ENCODE measurements at places on chromosomes 1 and 21.

DNA sequence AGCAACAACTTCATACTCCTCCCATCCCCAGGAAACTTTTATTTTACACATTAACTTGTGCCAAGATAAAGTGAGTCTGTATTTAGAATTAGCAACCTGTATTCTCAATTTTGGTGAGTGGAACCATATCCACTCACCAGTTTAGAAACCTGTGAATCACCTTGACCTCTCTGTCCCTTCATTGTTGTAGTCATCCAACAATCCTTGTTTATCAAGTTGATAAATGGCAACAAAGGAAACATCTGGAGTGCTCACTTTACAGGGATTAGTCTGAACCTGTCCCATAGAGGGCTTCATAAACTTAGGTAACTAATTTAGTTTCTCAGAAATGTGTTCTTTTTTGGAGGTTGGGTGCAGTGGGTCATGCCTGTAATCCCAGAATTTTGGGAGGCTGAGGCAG is 3.9 kb upstream of the CLSPN start:
- no peak for DNase-seq

GRCh38 chr1:31930836-31931592 is 7.2 kb downstream of the PTP4A2 start:
- no peak for DNase-seq

DNA sequence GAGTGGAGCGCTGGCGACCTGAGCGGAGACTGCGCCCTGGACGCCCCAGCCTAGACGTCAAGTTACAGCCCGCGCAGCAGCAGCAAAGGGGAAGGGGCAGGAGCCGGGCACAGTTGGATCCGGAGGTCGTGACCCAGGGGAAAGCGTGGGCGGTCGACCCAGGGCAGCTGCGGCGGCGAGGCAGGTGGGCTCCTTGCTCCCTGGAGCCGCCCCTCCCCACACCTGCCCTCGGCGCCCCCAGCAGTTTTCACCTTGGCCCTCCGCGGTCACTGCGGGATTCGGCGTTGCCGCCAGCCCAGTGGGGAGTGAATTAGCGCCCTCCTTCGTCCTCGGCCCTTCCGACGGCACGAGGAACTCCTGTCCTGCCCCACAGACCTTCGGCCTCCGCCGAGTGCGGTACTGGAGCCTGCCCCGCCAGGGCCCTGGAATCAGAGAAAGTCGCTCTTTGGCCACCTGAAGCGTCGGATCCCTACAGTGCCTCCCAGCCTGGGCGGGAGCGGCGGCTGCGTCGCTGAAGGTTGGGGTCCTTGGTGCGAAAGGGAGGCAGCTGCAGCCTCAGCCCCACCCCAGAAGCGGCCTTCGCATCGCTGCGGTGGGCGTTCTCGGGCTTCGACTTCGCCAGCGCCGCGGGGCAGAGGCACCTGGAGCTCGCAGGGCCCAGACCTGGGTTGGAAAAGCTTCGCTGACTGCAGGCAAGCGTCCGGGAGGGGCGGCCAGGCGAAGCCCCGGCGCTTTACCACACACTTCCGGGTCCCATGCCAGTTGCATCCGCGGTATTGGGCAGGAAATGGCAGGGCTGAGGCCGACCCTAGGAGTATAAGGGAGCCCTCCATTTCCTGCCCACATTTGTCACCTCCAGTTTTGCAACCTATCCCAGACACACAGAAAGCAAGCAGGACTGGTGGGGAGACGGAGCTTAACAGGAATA is 4.2 kb downstream of the TFAP2E start:
- no peak for DNase-seq

DNA sequence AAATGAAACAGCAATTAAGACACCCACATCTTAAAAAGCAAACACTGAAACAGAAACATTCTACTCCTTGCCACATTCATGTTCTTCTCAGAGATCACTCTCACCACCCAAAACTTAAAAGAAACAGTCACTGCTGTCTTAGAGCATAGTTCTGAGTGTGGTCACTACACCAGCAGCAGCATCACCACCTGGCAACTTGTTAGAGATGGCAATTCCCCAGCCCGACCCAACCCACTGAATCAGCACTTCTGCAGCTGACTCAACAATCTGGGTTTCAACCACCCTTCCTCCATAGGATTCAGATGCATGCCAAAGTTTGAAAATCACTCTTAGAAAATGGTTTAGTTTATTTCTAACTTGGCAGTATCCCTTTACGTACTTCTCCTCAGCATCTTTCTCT is 126.1 kb downstream of the CDC42BPA start:
- peak; percentile 96 for DNase-seq

DNA sequence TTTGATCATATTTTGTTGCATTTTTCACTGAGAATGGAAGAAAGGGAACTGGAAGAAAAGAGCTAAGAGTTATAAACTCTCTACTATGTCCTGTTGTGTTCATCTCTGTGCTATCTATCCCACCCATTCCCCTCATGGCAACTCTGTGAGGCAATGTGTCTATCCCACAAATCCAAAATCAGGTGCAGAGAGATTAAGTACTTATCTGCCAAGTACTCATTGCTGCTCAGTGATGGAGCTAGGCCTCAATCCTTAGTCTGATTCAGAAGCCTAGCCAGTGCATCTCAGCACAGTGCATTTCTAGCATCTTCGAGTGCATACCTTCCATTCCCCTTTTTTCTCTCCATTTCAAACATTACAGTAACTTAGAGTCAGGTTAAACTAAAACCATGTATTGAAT is 270.6 kb downstream of the TPR start:
- no peak for DNase-seq

- DNase-seq, result no peak
These were observed 15.8 kb upstream of the C8A start for GRCh38 chr1:56838759-56839158.

DNA sequence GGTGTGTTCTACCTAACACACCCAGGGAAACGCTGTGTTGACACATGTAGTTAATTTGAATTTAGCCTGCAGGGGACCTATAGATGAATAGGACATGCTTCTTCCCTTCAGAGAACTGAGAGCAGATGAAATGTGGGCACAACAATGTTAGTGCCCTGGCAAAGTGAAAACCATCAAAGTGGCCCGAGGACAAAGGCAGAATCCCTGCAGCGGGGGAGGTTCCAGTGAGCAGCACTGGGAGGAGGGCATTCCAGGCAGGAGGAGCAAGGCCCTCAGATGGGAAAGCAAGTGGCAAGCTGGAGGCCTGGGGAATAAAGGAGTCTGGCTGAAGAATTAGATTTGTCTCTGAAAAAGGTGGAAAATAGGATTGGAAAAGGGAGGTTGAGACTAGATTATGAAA is 37.2 kb downstream of the C1orf94 start:
- DNase-seq, result no peak

- no peak for DNase-seq
These were observed 102.5 kb downstream of the LAMC2 start for GRCh38 chr1:183288583-183288982.

- peak; percentile 99 for DNase-seq
These were observed 276.0 kb downstream of the TM2D1 start for GRCh38 chr1:61448914-61449313.

GRCh38 chr1:222455188-222455879 is 92.6 kb downstream of the HHIPL2 start:
- peak; percentile 90 for DNase-seq

- no peak for DNase-seq
These were observed 25.1 kb downstream of the LRRC3 start for GRCh38 chr21:44480200-44481053.

GRCh38 chr1:234123867-234124266 is 219.4 kb downstream of the SLC35F3 start:
- DNase-seq, result no peak

GRCh38 chr1:240487493-240487892 is 124.5 kb downstream of the GREM2 start:
- DNase-seq, result no peak

- DNase-seq, result peak; percentile 38
These were observed 593.1 kb downstream of the NUF2 start for GRCh38 chr1:163914785-163915413.

DNA sequence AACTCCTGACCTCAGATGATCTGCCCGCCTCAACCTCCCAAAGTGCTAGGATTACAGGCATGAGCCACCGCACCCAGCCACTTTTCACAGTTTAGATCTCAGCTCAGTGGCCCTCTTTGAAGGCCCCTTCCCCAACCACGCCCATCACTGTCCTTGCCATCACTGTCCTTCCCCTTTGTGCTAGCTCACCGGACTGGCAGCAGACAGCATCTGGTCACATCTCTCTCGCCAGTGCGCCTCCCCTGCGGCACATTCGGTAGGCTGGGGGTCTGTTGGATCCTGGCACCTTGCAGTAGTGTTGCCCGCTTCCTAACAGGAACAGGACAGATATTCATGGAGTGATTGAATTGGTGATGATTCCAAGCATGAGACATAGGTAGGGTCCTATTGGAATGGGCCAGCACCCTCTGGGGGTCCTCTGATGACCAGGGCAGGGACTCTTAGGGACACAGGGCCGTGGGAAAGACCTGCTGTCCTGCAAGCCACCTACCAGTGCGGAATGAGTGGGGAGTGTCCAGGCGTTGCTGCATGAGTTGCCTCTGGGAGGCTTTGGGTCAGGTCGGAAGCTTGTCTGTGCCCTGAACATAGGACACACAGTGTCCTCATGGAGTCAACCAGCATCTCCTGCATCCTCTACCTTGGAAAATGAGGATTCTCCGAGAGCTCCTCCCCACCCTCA is 178.8 kb upstream of the VAMP3 start:
- no peak for DNase-seq

DNA sequence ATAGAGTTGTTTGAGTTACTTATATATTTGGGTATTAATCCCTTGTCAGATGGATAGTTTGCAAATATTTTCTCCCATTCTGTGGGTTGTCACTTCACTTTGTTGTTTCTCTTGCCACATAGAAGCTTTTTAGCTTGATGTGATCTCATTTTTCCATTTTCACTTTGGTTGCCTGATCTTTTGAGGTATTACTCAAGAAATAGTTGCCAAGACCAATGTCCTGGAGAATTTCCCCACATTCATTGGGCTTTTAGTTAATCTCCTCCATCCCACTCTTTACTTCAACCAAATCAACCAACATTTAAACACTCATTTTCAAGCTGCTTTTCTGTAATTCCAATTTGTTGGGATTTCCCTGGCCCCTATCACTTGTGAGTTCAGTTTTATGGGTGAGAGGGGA is 69.0 kb downstream of the LEPR start:
- DNase-seq, result peak; percentile 21

- peak; percentile 32 for DNase-seq
These were observed 4.9 kb downstream of the TMCO2 start for GRCh38 chr1:40252601-40253000.

DNA sequence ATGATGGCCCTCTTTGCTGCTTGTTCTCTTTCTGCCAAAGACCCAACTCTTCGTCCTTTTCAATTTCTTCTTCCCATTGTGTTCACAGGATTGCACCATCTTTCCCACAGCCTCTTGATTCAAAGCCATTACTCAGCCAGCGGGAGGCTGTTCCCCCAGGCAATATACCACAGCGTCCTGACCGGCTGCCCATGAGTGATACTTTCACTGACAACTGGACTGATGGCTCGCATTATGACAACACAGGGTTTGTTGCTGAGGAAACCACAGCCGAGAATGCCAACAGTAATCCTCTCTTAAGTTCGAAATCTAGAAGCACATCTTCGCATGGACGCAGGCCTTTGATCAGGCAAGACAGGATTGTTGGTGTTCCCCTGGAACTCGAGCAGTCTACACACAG is 167.4 kb downstream of the LRRC40 start:
- DNase-seq, result no peak

GRCh38 chr1:59498640-59499039 is 201.7 kb downstream of the FGGY start:
- DNase-seq, result peak; percentile 52

GRCh38 chr1:91730801-91731732 is 154.9 kb downstream of the TGFBR3 start:
- DNase-seq, result peak; percentile 75

DNA sequence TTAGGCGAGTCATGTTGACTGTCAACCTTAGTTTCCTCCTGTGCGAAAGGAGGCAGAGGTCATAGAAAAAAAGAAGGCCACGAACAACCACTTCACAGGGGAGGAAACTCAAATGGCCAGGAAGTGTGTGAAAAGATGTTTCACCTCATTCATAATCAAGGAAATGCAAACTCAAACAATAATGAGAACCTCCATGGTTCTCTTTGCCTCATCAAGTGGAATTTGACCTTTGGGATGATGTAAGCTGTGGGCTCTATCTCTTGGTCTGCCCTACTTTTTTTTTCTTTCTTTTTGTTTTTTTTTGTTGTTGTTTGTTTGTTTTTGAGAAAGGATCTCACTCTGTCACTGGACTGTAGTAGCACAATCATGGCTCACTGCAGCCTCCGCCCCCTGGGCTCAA is 55.9 kb upstream of the GRHL3 start:
- DNase-seq, result no peak

GRCh38 chr1:94863297-94863911 is 43.2 kb downstream of the SLC44A3 start:
- peak; percentile 87 for DNase-seq

DNA sequence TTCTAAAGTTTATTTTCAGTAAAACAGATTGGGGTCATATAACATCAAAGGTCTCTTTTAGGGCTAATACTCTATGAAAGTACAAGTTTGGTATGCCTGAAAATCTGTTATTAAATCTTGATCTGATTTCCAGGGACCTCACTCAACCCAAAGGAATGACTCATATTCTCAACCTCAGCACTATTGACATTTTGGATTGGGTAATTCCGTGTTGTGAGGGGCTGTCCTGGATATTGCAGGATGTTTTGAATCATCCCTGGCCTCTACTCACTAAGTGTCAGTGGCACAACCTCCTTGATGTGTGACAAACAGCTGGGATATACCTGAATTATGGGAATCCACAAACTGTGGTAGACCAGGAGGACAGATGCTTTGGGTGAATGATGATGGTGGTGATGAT is 51.5 kb upstream of the CYP2J2 start:
- peak; percentile 37 for DNase-seq

GRCh38 chr1:227223171-227223806 is 95.0 kb downstream of the CDC42BPA start:
- no peak for DNase-seq

DNA sequence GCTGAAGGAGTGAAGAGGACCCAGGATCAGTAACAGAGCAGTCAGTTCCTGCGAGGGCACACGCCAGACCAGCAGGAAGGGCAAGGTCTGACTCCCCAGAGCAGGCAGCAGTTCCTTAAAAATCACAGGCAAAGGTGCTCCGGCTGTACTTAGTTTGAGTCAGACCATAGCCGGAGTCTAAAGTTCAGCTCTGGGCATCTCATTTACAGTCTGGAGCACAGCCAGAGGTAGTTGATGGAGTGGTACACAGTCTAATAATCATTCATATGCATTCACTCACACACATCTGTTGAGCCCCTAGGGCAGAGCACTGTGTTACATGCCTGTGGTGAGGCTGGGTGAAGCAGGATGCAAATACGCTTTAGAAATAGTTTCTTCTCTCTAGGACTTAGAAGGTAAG is 7.3 kb upstream of the AMIGO1 start:
- peak; percentile 41 for DNase-seq

DNA sequence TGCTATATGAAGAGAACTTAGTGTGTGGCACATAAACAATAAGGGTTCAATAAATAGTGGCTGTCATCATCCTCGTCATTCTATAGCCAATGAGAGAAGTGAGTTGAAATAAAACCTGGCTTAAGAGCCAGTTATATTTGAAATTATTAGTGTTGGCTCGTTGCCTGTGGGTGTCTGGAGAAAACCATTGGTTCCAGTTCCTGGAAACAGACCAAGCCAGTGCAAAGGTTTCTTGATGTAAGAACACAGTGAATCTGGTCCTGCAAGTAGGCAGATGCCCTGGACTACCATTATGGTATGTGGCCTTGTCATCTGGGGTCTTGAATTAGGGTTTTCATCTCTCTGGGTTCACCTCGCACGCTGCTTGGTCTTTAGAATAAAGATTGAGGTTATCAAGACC is 43.3 kb downstream of the URB2 start:
- DNase-seq, result no peak

Data from AG10803 (cell line).